ENCODE measurements at places on chromosomes 16 and 17. TPM values are rescaled to one million over a fixed set of nuclear protein-coding genes. Genes with fewer than 3 reads are reported as not detected.

GRCh38 chr16:79810449-79811189, 210.1 kb upstream of the MAF start:
- no peak for DNase-seq

GRCh38 chr17:16398270-16399267, 16.8 kb upstream of the TRPV2 start:
- peak; percentile 11 for DNase-seq

GRCh38 chr17:74431568-74432423, at the start of gene GPRC5C:
TSS of gene GPRC5C (plus strand) at chr17:74432088. CDS start at chr17:74439777, 7,689 bp downstream.
- DNase-seq = no peak

DNA sequence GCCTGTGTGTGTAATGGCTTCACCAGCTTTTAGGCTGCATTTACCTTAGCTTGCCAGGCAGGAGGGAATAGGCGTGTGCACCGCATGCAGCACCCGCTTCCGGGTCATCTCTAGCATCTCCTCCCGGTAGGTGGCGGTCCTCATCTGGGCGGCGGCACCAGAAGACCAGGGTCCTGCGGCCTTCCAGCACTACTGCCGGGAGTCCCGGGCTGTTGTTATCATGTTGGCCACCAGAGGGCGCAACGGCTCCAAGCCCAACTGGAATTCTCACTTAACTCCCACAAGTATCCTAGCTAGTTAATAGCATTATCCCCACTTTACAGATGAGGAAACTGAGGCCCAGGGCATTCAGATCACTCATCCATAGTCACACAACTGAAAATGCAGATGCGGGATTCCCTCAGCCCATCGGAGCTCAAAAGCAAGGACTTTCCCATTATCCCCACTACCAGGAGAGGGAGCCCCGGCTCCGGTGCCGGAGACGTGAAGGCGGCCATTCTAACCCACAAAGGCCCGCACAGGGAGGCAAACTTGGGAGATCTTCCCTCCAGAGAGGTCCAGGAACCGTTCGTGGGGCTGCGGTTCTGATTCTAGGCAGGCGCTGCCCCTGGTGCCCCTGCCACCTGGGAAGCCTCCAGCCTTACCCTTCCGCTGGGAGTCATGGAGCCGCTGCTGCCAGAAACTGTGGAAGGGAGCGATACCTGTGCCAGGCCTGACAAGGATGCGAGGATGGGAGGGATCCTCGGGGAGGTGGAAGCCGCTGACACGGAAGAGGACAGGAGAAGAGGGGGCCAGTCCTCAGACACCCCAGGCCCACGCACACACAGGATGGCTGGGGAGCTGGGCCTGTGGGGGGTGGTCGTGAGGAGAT, 23.9 kb downstream of the LGALS9 start:
- peak; percentile 68 for DNase-seq

CLDN7 gene
- 0.42 TPM for total RNA-seq

Measured in chondrocyte (in vitro differentiated cells).